Activated CD8-positive, alpha-beta T cell treated with anti-CD3 and anti-CD28 coated beads for 36 hours (primary cell): ENCODE measurements at places on chromosomes 6 and 20. TPM values are rescaled to one million over a fixed set of nuclear protein-coding genes. Genes with fewer than 3 reads are reported as not detected.

Gene SNAP25
- total RNA-seq, result not detected

Gene POPDC3
- not detected for total RNA-seq

Gene PEX6
- 7.3 TPM for total RNA-seq

Gene COL21A1
- not detected for total RNA-seq

Gene C20orf96
- total RNA-seq, result 7.4 TPM

Gene ARMH2
- total RNA-seq, result 0.40 TPM

Gene FAM83C
- total RNA-seq, result not detected

Gene CYP39A1
- not detected for total RNA-seq

Gene CNR1
- not detected for total RNA-seq

Gene BMP7
- total RNA-seq, result not detected

Gene MCCD1
- not detected for total RNA-seq

Gene SLC35F1
- 0.09 TPM for total RNA-seq

Gene SDHAF4
- 17.9 TPM for total RNA-seq

Gene SLC32A1
- not detected for total RNA-seq

Gene PAK5
- not detected for total RNA-seq

Gene POU5F1
- not detected for total RNA-seq

Gene TPD52L1
- total RNA-seq, result 1.1 TPM

Gene TBCC
- 16.0 TPM for total RNA-seq

Gene PTCRA
- total RNA-seq, result not detected

Gene NRN1
- 5.9 TPM for total RNA-seq
